Activated T-cell treated with anti-CD3 and anti-CD28 coated beads for 1 hour (primary cell): ENCODE measurements at places on chromosomes 11 and 22.

GRCh38 chr11:30917859-30918478, 331.8 kb upstream of the MPPED2 start:
- DNase-seq = no peak

DNA sequence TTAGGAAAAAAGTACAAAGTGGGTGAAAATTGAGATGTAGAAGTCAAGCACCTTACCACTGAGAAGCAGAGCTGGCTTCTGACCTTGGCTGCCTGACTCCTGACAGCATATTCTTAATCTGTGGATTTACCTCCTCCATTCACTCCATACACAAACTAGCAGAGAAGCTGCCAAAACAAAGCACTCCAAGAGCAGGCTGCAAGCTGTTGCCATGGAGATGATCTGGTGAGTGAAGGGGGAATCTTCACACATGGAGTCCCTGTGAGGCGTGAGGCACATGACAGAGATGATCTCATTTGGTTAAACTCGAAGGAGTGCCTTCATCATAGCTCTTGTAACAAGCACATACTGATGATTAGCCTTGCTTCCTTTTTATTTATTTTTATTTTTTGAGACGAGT, 16.1 kb downstream of the COMMD9 start:
- DNase-seq = no peak

GRCh38 chr11:3773180-3773579, 24.2 kb downstream of the NUP98 start:
- DNase-seq = no peak

DNA sequence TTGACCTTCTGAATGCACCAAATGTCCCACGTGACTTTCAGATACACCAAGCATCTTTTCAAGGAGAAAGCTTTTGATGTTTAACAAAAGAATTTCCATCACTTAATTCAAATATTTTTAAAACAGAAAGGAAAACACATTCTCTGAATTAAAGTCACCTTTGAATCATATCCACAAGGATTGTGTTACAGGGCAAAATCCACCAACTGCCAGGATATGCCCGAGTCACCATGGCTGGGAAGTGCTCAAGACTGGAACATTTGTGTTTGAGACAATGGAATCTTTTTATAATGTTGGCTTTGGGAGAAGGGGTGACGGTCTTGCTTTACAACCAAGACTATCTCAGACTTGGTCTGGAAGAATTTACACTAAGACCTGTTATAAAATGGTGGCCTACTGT, 40.8 kb downstream of the BID start:
- no peak for DNase-seq

DNA sequence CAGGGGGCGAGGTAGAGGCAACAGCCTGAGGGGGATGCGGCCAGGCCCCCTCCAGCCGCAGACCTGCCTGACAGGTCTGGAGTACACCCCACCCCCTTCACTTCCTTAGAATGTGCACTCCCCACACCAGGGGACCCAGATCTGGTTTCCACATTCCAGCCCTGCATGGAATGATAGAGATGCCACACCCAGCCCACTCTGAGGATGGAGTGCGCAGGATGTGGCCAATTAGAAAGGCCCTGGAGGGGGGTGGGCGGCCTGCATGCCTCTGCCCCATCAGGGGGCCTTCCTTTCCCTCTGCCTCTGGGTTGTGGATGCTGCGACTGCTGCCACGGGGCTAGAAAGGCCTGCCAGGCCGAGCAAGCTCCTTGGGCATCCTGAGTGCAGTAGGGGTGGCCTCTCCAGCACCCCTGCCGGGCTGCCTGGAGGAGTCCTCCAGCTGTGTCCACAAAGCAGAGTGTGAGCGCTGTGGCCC, 28.2 kb upstream of the MGAT3 start:
- DNase-seq = no peak

DNA sequence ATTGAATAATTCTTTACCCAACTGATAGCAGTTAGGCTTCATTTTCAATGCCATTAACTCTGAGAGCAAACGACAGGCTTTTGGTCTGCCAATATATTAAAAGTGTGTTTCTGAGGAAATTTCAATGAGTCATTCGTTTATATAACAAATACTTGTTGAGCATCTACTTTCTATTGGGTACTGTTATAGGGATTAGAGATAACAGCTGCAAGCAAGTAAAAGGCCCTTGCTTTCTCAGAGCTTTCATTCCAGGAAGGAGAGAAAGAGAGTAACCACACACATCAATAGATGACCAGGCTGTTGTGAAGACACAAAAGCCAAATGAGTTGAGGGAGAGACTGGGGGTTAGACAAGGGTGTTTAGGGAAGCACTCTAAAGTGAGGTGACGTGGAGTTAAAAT, 35.7 kb downstream of the CD44 start:
- no peak for DNase-seq

- no peak for DNase-seq
Observed at GRCh38 chr11:65931773-65932557, 12.7 kb downstream of the DRAP1 start.
